ENCODE measurements at places on chromosomes 7 and 10.

DNA sequence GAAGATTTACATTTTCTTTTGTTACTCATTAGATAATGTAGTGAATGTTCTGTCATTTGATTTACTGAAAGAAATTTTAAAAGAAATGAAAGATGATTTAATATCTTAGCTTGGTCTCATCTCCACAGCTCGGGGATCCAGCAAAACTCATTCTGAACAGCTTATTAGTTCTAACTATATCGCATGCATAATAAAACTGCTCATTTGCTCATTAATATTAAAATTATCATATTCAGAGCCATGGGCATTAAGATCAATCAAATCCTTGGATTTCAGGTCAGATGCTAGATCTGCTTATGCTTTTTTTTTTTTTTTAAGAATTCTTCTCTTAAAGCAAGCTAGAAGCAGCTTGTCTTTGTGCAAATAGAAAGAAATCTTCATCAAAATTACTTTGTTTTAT lies 246.1 kb downstream of the FOXP2 start:
- no peak overlapping the region for H3K27ac ChIP-seq
- H3K4me3 ChIP-seq: no peak overlapping the region
- no peaks in the 10 kb centered on the region for H3K36me3 ChIP-seq
- DNase-seq: no peak
- H3K4me1 ChIP-seq: no peaks in the 10 kb centered on the region
- no peaks in the 10 kb centered on the region for H3K27me3 ChIP-seq

DNA sequence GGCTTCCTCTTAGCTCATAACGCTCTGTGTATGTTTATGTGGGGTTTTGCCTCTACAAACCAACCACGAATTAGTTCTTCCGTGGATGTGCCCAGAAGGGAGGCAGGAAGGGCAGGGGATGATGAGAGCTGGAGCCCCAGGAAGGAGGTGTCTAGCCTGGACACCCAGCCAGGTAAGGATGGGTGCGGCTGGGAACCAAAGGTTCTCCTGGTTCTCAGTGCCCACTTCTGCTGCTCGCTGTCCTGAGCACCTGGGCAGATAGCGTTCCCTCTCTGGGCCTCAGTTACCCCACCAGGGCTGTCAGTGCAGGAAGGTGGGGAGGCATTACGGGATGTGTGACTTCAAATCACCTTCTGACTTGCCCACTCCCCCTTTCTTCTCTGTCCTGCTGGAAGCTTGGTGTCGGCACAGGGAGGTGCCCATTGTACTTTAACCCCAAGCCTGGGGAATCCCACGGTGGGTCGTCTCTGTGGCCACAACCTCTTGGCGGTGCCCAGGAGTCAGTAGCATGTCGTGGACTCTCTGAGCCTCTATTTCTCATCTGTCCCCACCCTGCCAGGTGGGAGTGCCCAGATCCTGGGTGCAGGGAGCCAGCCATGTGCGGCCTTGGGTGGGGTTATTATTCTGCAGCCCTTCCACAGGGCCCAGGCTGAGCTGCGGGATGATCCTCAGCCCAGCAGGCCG lies 18.7 kb upstream of the PCBD1 start:
- no peaks in the 10 kb centered on the region for H3K4me1 ChIP-seq
- no peaks in the 10 kb centered on the region for H3K27me3 ChIP-seq
- H3K36me3 ChIP-seq: no peaks in the 10 kb centered on the region
- H3K4me3 ChIP-seq: no peak overlapping the region
- H3K27ac ChIP-seq: no peak overlapping the region

DNA sequence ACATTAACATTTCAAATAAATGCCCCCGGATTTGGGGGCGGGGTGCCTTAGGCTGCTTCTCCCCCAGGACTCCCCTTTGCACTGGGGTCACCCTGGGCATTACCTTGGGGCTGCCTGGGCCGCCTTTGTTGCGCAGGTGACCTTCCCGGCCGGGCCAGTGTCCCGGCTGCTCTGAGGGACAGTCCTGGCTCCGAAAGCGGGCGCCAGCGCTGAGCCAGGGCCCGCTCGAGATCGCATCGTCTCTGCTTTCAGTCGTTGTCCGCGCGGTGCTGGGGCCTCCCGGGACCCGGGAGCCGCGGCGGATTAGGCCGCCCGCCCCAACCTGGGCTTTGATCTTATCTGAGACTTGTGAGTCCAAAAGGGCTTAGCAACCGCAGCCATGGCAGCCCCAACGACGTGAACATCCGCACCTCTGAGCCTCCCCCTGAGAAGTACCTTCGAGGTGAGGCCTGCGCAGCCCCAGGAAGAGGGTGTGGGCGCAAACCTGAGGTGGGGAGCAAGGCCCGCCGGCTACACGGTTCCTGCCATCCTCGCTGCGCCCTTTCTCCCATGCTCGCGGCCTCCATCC lies 14.8 kb upstream of the WAPL start:
- H3K36me3 ChIP-seq: no peaks in the 10 kb centered on the region
- H3K27me3 ChIP-seq: no peaks in the 10 kb centered on the region
- H3K4me3 ChIP-seq: no peak overlapping the region
- no peak overlapping the region for H3K27ac ChIP-seq
- DNase-seq: no peak
- peaks cover 5% of the 10 kb centered on the region for H3K4me1 ChIP-seq

GRCh38 chr7:29557954-29558353 lies 5.7 kb upstream of the PRR15 start:
- DNase-seq: no peak
- no peaks in the 10 kb centered on the region for H3K4me1 ChIP-seq
- H3K36me3 ChIP-seq: no peaks in the 10 kb centered on the region
- peaks cover 3% of the 10 kb centered on the region for H3K27me3 ChIP-seq
- no peak overlapping the region for H3K27ac ChIP-seq

DNA sequence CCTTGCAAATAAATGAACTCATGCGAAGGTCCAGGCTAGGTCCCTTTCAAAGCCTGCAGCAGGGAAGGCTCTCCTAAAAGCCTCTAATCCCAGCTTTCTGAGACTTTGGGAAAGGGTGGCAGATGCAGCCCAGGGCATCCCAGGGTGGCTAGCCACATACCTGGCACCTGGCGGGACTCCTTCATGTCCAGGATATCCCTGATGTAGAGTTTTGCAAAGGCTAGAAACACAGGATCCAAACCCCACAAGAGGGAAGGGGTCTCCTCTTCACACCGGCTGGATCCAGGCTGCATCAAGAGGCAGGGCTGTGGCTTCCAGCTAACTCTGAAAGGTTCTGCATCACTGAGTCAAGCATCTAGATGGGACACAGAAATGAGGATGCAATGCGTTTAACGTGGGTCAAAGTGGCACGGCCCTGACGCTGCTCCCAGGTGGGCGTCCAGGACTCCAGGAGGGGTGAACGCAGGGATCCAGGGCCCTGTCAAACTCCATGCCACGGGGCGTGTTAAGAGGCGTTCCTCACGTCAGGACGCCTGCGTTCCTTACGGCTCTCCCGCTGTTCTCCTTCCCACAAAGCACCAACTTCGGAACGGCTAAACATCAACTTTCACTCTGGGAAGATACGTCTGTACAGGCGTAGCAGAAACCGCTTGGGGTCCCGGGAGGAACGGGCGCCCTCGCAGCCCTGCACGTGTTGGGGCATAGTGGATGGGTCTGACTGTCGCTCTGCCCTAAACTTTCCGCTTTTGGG lies 507 bp downstream of the STN1 start:
- peaks cover 12% of the 10 kb centered on the region for H3K4me1 ChIP-seq
- peak overlapping the region; percentile 83 for H3K4me3 ChIP-seq
- no peak for DNase-seq
- no peaks in the 10 kb centered on the region for H3K27me3 ChIP-seq

DNA sequence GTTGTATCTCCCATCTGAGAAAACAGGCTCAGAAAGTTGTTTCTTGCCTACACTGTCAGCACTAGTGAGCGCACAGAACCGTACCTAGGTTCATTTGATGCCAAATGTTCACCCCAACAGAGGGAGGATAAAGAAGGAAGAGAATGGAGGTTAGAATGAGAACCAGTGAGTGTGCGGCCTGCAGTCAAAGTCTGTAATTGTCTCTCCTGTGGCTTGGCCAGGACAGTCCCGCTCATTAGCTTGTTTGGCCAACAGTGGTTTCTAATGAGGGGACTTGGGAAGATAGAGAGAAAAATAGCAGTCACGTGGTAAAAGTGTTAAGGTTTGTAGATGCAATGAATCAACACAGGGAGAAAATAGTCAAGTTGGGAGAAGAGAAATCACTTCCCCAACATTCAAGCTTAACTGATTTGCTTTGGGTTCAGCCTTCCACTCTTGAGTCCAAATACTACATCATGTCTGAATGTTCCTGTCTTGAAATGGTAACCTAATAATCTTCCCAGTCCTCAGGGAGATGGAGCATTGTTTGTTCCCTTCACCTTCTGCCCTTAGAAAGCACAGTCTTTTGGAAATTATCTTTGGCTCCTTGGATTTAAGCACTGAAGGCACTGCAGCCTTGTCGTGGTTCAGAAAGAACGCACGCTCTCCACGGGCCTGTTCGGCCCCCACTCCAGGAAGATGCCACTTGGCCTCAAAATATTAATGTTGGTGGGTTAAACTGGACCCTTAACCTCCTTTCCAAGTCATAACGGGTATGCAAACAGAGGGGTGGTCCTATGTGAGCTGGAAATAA lies 360.4 kb upstream of the ZNF32 start:
- no peaks in the 10 kb centered on the region for H3K36me3 ChIP-seq
- DNase-seq: peak; percentile 36
- H3K27me3 ChIP-seq: no peaks in the 10 kb centered on the region
- peak overlapping the region; percentile 41 for H3K27ac ChIP-seq

DNA sequence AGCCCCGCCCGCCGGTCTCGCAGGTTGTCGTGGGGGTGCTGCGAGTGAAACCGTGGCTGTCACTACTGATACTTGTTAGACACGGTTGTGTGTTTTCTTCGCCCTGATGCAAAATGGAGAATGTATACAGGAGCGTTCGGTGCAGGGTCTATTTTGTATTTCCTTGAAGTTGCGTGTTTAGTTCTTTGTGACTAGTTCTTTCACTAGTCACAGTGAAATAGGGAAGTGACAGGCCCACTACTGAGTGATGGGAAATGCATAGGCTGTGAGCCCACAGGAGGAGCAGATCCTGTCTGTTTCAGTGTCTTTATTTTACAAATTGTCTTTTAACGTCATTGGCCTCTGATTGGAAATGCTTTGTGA lies 675 bp downstream of the ABRAXAS2 start:
- no peaks in the 10 kb centered on the region for H3K36me3 ChIP-seq
- H3K27me3 ChIP-seq: no peaks in the 10 kb centered on the region
- no peaks in the 10 kb centered on the region for H3K4me1 ChIP-seq
- DNase-seq: no peak
- H3K4me3 ChIP-seq: peak overlapping the region; percentile 80

- H3K27ac ChIP-seq: no peak overlapping the region
- no peaks in the 10 kb centered on the region for H3K36me3 ChIP-seq
- H3K4me3 ChIP-seq: no peak overlapping the region
- DNase-seq: no peak
- H3K4me1 ChIP-seq: no peaks in the 10 kb centered on the region
Observed at GRCh38 chr10:61408105-61408504, 45.1 kb downstream of the TMEM26 start.

- H3K36me3 ChIP-seq: no peaks in the 10 kb centered on the region
- no peaks in the 10 kb centered on the region for H3K4me1 ChIP-seq
- DNase-seq: no peak
- no peak overlapping the region for H3K4me3 ChIP-seq
Observed at GRCh38 chr7:68005992-68006391, 1009.4 kb downstream of the TYW1 start.

DNA sequence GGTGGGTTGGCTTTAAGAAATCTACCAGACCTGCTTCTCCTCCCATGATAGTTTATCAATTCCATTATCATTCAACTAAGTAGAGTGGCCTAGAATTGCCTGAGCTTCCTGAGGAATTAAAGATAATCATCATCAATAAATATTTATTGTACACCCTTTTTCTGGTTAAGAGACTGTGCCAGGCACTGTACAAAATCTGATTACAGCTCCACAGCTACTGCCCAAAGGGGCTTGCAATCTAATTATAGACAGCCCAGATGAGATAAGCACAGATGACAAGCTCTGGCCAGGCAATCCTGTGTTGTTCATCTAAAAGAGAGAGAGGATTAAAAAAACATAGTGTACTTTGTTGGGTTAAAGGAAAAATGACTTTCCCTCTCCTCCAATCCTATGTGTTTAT lies 586.4 kb downstream of the GATA3 start:
- H3K36me3 ChIP-seq: no peaks in the 10 kb centered on the region
- H3K27ac ChIP-seq: no peak overlapping the region
- no peak for DNase-seq
- H3K4me1 ChIP-seq: no peaks in the 10 kb centered on the region
- H3K27me3 ChIP-seq: no peaks in the 10 kb centered on the region
- no peak overlapping the region for H3K4me3 ChIP-seq

DNA sequence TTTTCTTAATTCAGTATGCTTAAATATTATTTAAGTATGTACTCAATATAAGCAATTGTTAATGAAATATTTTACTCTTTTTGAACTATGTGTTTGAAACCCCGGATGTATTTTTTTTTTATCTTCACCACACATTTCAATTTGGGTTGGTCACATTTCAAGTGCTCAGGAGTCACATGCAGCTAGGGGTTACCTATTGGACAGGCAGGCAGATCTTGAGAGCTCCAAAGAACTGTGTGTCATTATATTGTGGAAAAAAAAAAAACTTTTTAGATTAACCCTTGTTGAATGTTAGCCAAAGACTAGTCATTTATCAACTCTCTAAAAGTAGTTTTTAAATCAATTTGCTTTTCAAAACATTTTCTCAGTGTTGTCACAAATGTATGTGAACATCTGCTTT lies 37.2 kb downstream of the IKZF1 start:
- H3K27ac ChIP-seq: peak overlapping the region; percentile 22
- no peaks in the 10 kb centered on the region for H3K27me3 ChIP-seq
- H3K4me1 ChIP-seq: peaks cover 39% of the 10 kb centered on the region

GRCh38 chr7:103524042-103524907 lies 78.3 kb upstream of the SLC26A5 start:
- no peaks in the 10 kb centered on the region for H3K36me3 ChIP-seq
- no peaks in the 10 kb centered on the region for H3K4me1 ChIP-seq
- DNase-seq: no peak
- no peaks in the 10 kb centered on the region for H3K27me3 ChIP-seq
- no peak overlapping the region for H3K27ac ChIP-seq
- no peak overlapping the region for H3K4me3 ChIP-seq

DNA sequence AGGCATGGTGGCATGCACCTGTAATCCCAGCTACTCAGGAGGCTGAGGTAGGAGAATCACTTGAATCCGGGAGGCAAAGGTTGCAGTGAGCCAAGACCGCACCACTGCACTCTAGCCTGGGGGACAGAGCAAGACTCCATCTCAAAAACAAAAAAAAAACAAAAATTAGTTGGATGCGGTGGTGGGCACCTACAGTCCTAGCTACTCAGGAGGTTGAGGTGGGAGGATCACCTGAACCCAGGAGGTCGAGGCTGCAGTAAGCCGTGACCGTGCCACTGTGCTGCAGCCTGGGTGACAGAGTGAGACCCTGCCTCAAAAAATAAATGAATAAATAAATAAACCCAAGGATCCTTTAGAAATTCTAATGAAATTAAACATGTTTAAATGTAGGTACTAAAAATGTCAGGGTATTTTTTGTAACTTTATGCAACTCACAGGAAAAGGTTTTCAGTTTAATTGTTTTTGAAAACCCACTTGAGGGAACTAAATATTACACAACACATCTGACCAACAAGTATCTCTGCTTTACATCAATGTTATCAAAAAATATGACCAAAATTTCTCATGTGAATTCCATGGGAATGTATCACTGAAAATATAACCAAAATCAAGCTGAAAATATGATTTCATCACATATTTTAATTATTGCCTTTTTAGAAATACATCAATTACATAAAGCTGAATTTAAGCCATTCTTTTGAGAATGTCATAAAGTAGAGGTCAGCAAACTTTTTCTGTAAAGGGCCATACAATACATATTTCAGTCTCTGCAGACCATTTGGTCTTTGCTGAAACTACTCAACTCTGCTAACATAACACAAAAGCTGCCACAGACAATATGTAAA lies 23.9 kb downstream of the UPF2 start:
- peaks cover 9% of the 10 kb centered on the region for H3K4me1 ChIP-seq
- DNase-seq: no peak
- H3K27ac ChIP-seq: no peak overlapping the region
- H3K27me3 ChIP-seq: no peaks in the 10 kb centered on the region
- no peak overlapping the region for H3K4me3 ChIP-seq
